SK-N-SH (cell line): ENCODE measurements at places on chromosomes 1 and 21.
A peak's percentile ranks its signal among the peaks of the same experiment; 100 is the strongest.

- no peaks in the 10 kb centered on the region for H3K4me1 ChIP-seq
- no peak for DNase-seq
- no peaks in the 10 kb centered on the region for H3K36me3 ChIP-seq
Measured at GRCh38 chr1:196160066-196160795, 448.0 kb downstream of the KCNT2 start.

GRCh38 chr1:236495467-236496112, 28.2 kb upstream of the LGALS8 start:
- no peak overlapping the region for H3K4me3 ChIP-seq
- no peaks in the 10 kb centered on the region for H3K36me3 ChIP-seq
- H3K27ac ChIP-seq: no peak overlapping the region
- peaks cover 4% of the 10 kb centered on the region; the same call in 1 of the 2 replicates for H3K4me1 ChIP-seq
- DNase-seq: no peak
- no peaks in the 10 kb centered on the region for H3K27me3 ChIP-seq

GRCh38 chr1:7267493-7267892, 482.2 kb downstream of the CAMTA1 start:
- H3K4me1 ChIP-seq: peaks cover 36% of the 10 kb centered on the region
- H3K27ac ChIP-seq: no peak overlapping the region
- H3K36me3 ChIP-seq: no peaks in the 10 kb centered on the region
- no peaks in the 10 kb centered on the region for H3K27me3 ChIP-seq
- DNase-seq: no peak
- no peak overlapping the region for H3K4me3 ChIP-seq

- DNase-seq: no peak
- H3K36me3 ChIP-seq: peaks cover 27% of the 10 kb centered on the region
- no peak overlapping the region for H3K27ac ChIP-seq
- no peak overlapping the region for H3K4me3 ChIP-seq
Measured at GRCh38 chr1:97743129-97743528, 177.7 kb downstream of the DPYD start.

DNA sequence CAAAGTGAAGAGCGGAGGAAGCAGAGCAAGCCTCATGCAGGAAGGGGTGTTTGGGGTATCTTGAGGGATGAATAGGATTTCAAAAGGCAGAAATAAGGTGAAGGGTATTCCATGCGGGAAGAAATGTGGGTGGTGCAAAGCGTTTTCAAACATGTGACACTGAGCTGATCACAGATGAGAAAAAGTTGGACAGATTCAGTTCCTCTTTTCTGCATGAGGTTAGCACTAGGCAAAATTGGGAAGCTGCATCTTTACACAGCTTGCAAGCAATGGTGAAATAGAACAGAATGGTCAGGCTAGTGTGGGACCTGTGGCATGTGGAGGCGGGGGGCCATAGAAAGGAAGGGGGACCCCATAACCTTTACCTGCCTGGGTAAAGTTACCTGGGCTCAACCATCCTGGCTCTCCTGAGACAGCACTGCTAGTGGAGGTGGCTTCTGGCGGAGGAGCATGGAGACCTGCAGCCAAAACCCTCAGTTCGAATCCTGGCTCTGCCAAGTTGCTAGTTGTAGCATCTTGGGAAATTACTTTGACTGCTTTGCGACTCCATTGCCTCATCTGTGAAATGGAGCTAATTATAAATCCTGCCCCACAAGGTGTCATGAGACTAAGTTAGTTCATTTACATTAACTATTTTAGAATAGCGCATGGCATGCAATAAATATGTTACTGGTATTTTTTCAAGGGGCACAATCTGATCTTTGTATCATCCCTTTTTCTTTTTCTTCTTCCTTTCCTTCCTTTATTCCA, 16.4 kb downstream of the KCNA10 start:
- H3K36me3 ChIP-seq: no peaks in the 10 kb centered on the region
- no peaks in the 10 kb centered on the region for H3K4me1 ChIP-seq
- H3K27ac ChIP-seq: no peak overlapping the region
- no peak for DNase-seq

- DNase-seq: peak; percentile 23
- no peak overlapping the region for H3K4me3 ChIP-seq
- H3K36me3 ChIP-seq: peaks cover 54% of the 10 kb centered on the region; the same call in 1 of the 2 replicates
- H3K27me3 ChIP-seq: no peaks in the 10 kb centered on the region
- H3K27ac ChIP-seq: no peak overlapping the region; the same call in 1 of the 2 replicates
Measured at GRCh38 chr21:46121286-46122221, 23.6 kb downstream of the COL6A2 start.

DNA sequence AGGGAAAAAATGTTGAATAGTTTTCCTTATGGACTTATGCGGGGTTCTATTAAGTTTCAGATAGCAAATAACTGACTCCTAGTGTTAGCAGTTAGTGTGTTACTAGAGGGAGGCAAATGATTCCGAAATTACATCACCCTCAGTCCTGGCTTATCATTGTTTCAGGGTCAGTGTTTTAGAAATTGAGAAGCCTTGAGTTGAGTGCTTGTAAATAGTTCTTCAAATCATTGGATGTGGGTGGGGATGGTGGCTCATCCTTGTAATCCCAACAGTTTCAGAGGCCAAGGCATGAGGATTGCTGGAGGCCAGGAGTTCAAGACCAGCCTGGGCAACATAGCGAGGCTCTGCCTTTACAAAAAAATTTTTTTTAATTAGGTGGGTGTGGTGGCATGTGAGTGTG, 21.3 kb downstream of the SOAT1 start:
- H3K36me3 ChIP-seq: peaks cover 2% of the 10 kb centered on the region; the same call in 1 of the 2 replicates
- H3K27ac ChIP-seq: no peak overlapping the region
- no peak overlapping the region for H3K4me3 ChIP-seq
- no peaks in the 10 kb centered on the region for H3K27me3 ChIP-seq

- peaks cover 16% of the 10 kb centered on the region for H3K36me3 ChIP-seq
- no peak for DNase-seq
- H3K4me1 ChIP-seq: 0 out of 2 replicates have a peak, but pooled peaks cover 8% of the 10 kb centered on the region
- H3K27me3 ChIP-seq: no peaks in the 10 kb centered on the region
- peak overlapping the region; percentile 93 for H3K27ac ChIP-seq
Measured at GRCh38 chr1:43973981-43974442, 748 bp upstream of the ATP6V0B start.

GRCh38 chr21:38156200-38156599, 100.6 kb upstream of the KCNJ15 start:
- no peak overlapping the region for H3K4me3 ChIP-seq
- H3K4me1 ChIP-seq: no peaks in the 10 kb centered on the region
- H3K27ac ChIP-seq: no peak overlapping the region
- no peak for DNase-seq

- peak; percentile 50 for DNase-seq
- H3K4me3 ChIP-seq: no peak overlapping the region
- no peaks in the 10 kb centered on the region for H3K36me3 ChIP-seq
- peaks cover 8% of the 10 kb centered on the region for H3K4me1 ChIP-seq
Measured at GRCh38 chr1:108117945-108118902, 81.9 kb downstream of the SLC25A24 start.

GRCh38 chr1:67333603-67334002, 25.9 kb downstream of the IL12RB2 start:
- H3K36me3 ChIP-seq: no peaks in the 10 kb centered on the region
- H3K4me1 ChIP-seq: no peaks in the 10 kb centered on the region
- no peaks in the 10 kb centered on the region for H3K27me3 ChIP-seq
- no peak overlapping the region for H3K4me3 ChIP-seq
- no peak overlapping the region for H3K27ac ChIP-seq

DNA sequence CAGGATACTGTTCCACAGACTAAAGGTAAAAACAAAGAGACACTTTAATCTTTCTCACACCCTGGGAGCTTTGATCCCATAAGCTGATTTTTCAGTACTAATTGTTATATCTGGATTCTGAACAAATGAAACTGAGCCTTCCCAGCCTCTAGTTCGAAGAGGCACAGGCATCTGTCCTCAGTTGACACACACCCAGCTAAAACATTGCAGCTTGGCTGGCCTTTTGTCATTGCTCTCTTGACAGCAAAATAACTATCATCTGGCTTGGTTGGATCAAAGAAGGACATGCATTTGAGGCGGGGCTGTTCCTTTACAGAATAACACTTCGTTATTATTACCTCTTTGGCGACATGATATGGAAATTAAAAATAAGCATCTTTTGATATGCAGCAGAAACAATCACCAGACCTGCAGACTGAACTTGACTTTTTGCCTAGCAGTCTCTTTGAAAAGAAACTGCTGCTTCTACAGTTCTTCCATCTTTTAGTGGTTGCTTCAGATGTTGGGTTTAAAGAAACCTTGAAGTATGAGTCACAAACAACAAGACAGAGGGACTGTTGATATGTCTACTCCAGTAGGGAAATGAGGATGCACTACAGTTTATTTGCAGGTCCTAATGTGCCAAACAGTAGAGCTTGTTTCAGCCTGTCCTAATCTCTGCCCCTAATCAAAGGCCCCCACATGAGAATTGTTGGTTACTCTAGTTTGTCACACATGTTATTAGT, 166.5 kb downstream of the TPR start:
- H3K27ac ChIP-seq: no peak overlapping the region
- no peaks in the 10 kb centered on the region; the same call in none of the 2 replicates for H3K4me1 ChIP-seq
- no peak for DNase-seq

DNA sequence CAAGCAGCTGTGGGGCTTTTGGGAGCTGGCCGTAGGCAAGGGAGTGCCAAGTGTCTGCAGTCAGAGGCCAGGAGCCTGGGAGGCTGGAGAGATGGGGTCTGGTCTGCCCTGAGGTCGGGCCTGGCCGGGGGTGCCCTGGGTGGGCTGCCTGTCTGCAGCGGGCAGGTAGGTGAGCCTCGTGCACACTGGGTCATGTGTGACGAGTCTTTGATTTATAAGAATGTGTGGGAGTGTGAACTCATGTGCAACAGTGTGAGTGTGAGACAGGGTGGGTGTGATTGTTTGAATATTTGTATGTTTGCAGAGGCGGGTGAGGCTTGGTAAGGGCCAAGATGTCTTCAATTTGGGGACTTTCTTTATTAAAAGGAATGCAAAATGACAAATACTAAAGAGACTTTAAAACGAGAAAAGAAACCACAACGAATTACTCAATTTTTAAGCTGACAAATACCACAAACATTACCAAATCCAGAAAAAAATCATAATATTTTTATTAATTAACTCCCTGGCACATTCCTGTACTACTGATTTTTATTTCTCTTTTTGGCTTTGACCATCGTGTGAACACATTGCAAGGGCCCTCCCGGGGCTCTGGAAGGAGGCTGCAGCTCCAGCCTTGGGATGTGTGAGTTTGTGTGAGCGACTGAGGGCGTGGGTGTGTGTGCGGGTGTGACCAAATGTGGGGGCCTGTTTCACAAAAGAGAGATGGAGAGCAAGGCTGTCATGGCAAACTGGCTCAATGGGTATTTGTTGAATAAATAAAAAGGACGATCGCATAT, 110.3 kb upstream of the WNT4 start:
- H3K27ac ChIP-seq: no peak overlapping the region
- no peaks in the 10 kb centered on the region for H3K36me3 ChIP-seq
- H3K4me3 ChIP-seq: no peak overlapping the region
- no peaks in the 10 kb centered on the region; the same call in 1 of the 2 replicates for H3K27me3 ChIP-seq

- H3K4me1 ChIP-seq: no peaks in the 10 kb centered on the region
- no peak overlapping the region for H3K27ac ChIP-seq
- no peak for DNase-seq
- no peak overlapping the region for H3K4me3 ChIP-seq
- peaks cover 5% of the 10 kb centered on the region for H3K36me3 ChIP-seq
Measured at GRCh38 chr1:38308780-38309179, 262.2 kb upstream of the POU3F1 start.

GRCh38 chr1:86992861-86993260, 78.4 kb downstream of the HS2ST1 start:
- DNase-seq: no peak
- H3K4me3 ChIP-seq: no peak overlapping the region
- peaks cover 13% of the 10 kb centered on the region for H3K4me1 ChIP-seq
- no peak overlapping the region for H3K27ac ChIP-seq
- H3K36me3 ChIP-seq: peaks cover 1% of the 10 kb centered on the region

- H3K27ac ChIP-seq: peak overlapping the region; percentile 16; the same call in 1 of the 2 replicates
- H3K27me3 ChIP-seq: no peaks in the 10 kb centered on the region
- H3K36me3 ChIP-seq: no peaks in the 10 kb centered on the region
- peak; percentile 21 for DNase-seq
- H3K4me3 ChIP-seq: no peak overlapping the region
Measured at GRCh38 chr1:57826535-57826934, 402.7 kb upstream of the DAB1 start.

GRCh38 chr1:5961601-5962000, 30.6 kb downstream of the NPHP4 start:
- no peaks in the 10 kb centered on the region for H3K27me3 ChIP-seq
- H3K4me3 ChIP-seq: no peak overlapping the region
- H3K36me3 ChIP-seq: peaks cover 6% of the 10 kb centered on the region; the same call in 1 of the 2 replicates
- H3K27ac ChIP-seq: no peak overlapping the region
- DNase-seq: no peak
- H3K4me1 ChIP-seq: no peaks in the 10 kb centered on the region

GRCh38 chr1:64251971-64252370, 48.5 kb downstream of the UBE2U start:
- DNase-seq: no peak
- H3K27ac ChIP-seq: no peak overlapping the region
- no peak overlapping the region for H3K4me3 ChIP-seq
- H3K36me3 ChIP-seq: no peaks in the 10 kb centered on the region

- H3K27me3 ChIP-seq: no peaks in the 10 kb centered on the region
- peak; percentile 83 for DNase-seq
- 0 out of 2 replicates have a peak, but pooled peaks cover 8% of the 10 kb centered on the region for H3K4me1 ChIP-seq
- H3K36me3 ChIP-seq: peaks cover 29% of the 10 kb centered on the region
- H3K27ac ChIP-seq: peak overlapping the region; percentile 76
Measured at GRCh38 chr21:43866260-43866629, 1.2 kb downstream of the AGPAT3 start.

GRCh38 chr1:182376936-182377574, 14.5 kb downstream of the GLUL start:
- H3K4me3 ChIP-seq: no peak overlapping the region
- H3K27ac ChIP-seq: no peak overlapping the region
- H3K4me1 ChIP-seq: no peaks in the 10 kb centered on the region
- H3K27me3 ChIP-seq: no peaks in the 10 kb centered on the region; the same call in 1 of the 2 replicates
- H3K36me3 ChIP-seq: no peaks in the 10 kb centered on the region

DNA sequence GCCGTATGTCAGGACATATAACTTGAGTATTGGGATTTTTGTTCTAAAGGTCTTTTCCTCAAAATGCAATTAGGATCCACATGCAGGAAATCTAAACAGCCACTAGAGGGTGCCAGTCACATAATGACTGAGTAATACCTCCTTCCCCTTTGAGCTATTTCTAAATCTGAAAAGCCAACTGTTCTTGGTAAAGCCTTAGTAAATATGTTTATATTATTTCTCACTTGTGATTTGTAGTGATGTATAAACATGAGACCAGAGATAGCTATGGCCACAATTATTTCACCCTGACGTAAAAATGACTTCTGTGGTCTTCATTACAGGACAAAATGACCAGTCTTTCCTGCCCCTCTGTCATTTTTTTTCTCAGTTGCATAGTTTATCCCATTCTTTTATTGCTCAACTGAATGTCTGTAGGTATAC, 41.0 kb upstream of the DR1 start:
- no peaks in the 10 kb centered on the region for H3K4me1 ChIP-seq
- no peak overlapping the region for H3K27ac ChIP-seq
- no peak overlapping the region for H3K4me3 ChIP-seq
- no peaks in the 10 kb centered on the region for H3K27me3 ChIP-seq
- DNase-seq: peak; percentile 63
- H3K36me3 ChIP-seq: no peaks in the 10 kb centered on the region
